ENCODE measurements at places on chromosomes 3 and 15.
A peak's percentile ranks its signal among the peaks of the same experiment; 100 is the strongest.

GRCh38 chr3:190101320-190102011, 19.2 kb downstream of the P3H2 start:
- no peak for DNase-seq
- H3K27me3 ChIP-seq: peaks cover 6% of the 10 kb centered on the region
- H3K27ac ChIP-seq: no peak overlapping the region
- no peaks in the 10 kb centered on the region for H3K4me1 ChIP-seq
- no peak overlapping the region for H3K4me3 ChIP-seq

DNA sequence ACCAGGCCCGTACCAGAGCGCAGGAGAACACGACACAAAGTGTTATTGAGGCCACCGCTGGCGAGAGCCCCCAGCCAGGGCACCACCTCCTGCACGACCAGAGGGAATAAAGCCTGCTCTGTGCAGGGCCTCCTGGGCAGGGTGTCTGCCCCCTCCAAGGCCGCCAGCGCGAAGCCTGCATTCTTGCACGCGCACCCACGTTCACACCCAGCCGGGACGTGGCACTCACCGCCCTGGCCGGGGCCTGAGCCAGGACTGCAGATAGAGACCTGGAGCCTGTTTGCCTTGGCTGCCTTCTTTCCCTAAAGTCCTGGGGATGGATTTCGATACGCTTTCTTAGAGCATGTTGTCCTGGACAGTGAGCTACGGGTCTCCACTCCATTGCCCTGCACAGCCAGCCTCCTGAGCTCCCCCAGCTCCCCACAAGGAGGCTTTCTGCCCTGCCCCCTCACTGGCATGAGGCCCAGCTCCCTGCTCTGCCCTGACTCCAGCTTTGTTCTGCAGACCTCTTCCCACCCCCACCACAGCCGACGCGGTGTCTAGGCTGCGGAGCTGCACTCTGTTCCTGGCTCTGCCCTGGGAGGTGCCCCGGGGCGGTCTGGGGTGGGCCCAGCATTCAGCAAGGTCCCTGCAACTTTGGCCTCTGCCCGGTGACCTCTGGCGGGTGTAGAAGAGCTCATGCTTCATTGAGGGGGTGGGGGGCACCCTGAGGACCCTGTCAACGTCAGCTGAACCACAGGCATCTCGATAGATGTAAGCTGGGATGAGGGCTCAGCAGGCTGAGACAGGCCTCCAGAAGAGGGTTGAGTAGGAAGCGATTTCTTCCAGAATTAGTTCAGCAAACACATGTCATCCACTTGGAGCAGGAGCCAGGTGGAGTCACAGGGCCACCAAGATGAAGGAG, 145.0 kb downstream of the LRRK1 start:
- H3K4me1 ChIP-seq: no peaks in the 10 kb centered on the region
- H3K4me3 ChIP-seq: no peak overlapping the region
- no peak for DNase-seq
- no peak overlapping the region for H3K27ac ChIP-seq
- no peaks in the 10 kb centered on the region for H3K27me3 ChIP-seq
- no peaks in the 10 kb centered on the region for H3K36me3 ChIP-seq

- DNase-seq: no peak
- H3K27ac ChIP-seq: peak overlapping the region; percentile 78
- no peak overlapping the region for H3K4me3 ChIP-seq
- H3K36me3 ChIP-seq: peaks cover 32% of the 10 kb centered on the region
- no peaks in the 10 kb centered on the region for H3K27me3 ChIP-seq
Measured at GRCh38 chr3:45988362-45988761, 7.3 kb downstream of the FYCO1 start.

GRCh38 chr3:131729643-131730017, 226.9 kb upstream of the MRPL3 start:
- no peaks in the 10 kb centered on the region for H3K36me3 ChIP-seq
- peaks cover 21% of the 10 kb centered on the region for H3K4me1 ChIP-seq
- no peak for DNase-seq
- peaks cover 14% of the 10 kb centered on the region for H3K27me3 ChIP-seq

DNA sequence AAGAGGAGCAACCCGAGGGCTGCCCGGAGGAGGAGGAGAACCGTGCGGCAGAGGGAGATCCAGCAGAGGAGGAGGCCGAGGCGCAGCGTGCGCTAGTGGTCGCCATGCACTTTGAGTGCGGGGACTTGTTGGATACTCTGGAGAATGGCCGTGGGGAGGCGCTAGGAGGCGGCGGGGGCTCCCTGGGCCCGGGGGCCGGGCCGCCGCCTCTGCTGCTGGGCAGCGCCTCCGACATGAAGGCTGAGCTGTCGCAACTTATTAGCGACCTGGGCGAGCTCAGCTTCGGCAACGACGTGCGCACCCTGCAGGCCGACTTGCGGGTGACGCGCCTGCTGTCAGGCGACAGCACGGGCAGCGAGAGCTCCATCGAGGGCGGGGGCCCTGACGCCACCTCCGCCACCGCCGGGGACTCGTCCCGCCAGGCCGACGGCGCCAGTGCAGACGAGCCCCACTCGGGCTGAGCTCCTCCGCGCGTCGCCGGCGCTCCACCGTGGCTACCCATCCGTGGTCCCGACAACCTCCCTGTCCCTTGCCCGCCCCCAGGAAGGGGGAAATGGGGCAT, 2.0 kb downstream of the FAM43A start:
- peaks cover 2% of the 10 kb centered on the region for H3K36me3 ChIP-seq
- H3K27me3 ChIP-seq: peaks cover 8% of the 10 kb centered on the region
- peaks cover 59% of the 10 kb centered on the region for H3K4me1 ChIP-seq
- DNase-seq: peak; percentile 87
- H3K27ac ChIP-seq: peak overlapping the region; percentile 71
- peak overlapping the region; percentile 91 for H3K4me3 ChIP-seq

DNA sequence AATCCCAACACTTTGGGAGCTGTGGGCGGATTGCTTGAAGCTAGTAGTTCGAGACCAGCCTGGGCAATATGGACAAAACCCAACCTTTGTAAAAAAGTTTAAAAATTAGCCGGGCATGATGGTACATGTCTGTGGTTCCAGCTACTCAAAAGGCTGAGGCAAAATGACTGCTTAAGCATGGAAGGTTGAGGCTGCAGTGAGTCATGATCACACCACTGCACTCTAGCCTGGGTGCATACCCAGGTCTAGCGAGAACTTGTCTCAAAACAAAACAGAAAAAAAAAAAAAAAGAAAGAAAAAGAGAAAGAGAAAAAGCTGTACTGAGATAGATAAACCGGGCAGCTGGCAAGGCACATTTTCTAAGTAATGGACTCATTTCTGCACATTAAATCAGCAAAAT, 10.6 kb downstream of the ARPP19 start:
- no peaks in the 10 kb centered on the region for H3K27me3 ChIP-seq
- H3K27ac ChIP-seq: peak overlapping the region; percentile 97
- peaks cover 25% of the 10 kb centered on the region for H3K36me3 ChIP-seq
- peaks cover 72% of the 10 kb centered on the region for H3K4me1 ChIP-seq
- peak; percentile 84 for DNase-seq
- H3K4me3 ChIP-seq: peak overlapping the region; percentile 37

DNA sequence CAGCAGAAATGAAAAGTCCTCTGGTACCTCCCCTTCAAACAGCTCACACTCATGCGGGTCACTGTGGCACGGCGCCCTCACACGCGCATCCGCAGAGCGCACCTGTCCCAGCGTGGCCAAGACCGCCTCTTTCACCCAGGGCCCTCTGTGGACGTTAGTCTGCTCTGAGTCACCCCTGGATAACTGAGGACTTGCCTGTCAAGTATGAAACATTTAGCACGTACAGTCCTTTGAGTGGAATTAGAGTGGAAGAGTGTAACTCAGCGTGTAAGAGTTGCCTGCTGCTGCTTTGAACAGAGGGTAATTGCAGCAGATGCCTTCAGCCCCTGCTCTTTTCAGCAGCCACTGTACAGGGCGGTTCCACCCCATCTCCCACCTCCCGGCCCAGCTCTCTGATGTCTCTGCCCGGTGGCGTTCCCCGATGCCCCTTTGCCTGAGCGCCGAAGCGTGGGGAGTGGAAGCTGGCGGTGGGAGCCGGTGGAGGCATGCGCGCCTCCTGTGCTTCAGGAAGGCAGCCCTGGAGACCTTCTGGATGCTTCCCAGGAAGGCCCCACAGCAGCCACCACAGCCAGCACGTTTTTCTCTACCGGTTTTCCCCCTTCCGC, 23.0 kb downstream of the CPN2 start:
- no peak overlapping the region for H3K4me3 ChIP-seq
- peak; percentile 54 for DNase-seq
- peaks cover 13% of the 10 kb centered on the region for H3K27me3 ChIP-seq
- H3K36me3 ChIP-seq: no peaks in the 10 kb centered on the region
- H3K4me1 ChIP-seq: peaks cover 4% of the 10 kb centered on the region
- H3K27ac ChIP-seq: no peak overlapping the region

DNA sequence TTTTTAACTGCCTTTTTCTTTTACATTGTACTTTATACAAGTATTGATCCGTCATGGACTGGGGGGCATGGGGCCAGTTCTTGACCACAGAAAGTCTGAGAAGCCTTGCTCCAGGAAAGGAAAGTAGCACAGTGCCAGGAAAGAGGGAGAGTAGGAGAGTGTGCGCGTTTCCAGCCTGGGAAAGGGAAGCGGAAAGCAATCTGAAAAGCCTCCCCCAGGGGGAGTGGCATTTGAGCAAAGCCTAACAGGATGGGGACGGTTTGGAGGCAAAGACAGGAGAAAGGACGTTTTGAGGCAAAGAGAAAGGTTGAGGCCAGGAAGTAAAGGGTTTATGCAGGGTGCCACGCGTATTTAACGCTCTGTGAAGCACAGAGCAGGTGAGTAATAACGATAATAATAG, 116.9 kb downstream of the RORA start:
- H3K36me3 ChIP-seq: no peaks in the 10 kb centered on the region
- H3K27ac ChIP-seq: no peak overlapping the region
- DNase-seq: no peak
- H3K4me1 ChIP-seq: no peaks in the 10 kb centered on the region

- peak overlapping the region; percentile 24 for H3K27ac ChIP-seq
- H3K4me1 ChIP-seq: peaks cover 50% of the 10 kb centered on the region
- H3K27me3 ChIP-seq: no peaks in the 10 kb centered on the region
- DNase-seq: no peak
Measured at GRCh38 chr3:156668073-156668763, 6.2 kb upstream of the TIPARP start.

GRCh38 chr3:156304406-156304805, 184.0 kb downstream of the KCNAB1 start:
- no peaks in the 10 kb centered on the region for H3K4me1 ChIP-seq
- H3K4me3 ChIP-seq: no peak overlapping the region
- peaks cover 3% of the 10 kb centered on the region for H3K27me3 ChIP-seq
- no peak for DNase-seq

GRCh38 chr15:39785139-39785538, 2.5 kb upstream of the FSIP1 start:
- no peaks in the 10 kb centered on the region for H3K27me3 ChIP-seq
- DNase-seq: no peak
- no peak overlapping the region for H3K27ac ChIP-seq
- H3K36me3 ChIP-seq: no peaks in the 10 kb centered on the region
- no peak overlapping the region for H3K4me3 ChIP-seq

DNA sequence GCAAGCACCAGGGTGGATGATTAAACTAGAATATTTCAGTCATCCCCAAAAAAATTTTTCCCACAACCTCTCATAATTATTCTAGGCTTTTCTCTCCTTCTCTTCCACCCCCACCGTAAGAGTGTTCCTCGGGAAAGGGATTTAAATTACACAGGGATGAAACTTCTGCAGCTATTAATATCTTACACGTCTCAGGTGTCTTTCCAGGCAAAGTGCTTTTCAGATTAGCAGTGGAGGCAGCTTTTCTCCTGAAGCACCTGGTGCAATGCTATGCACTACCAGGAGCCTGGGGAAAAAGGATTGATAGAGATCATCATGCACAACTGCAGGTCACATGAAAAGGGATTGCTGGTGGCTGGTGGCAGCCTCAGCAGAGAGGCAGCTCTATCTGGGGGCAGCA, 250.4 kb downstream of the NTRK3 start:
- H3K27me3 ChIP-seq: no peaks in the 10 kb centered on the region
- H3K27ac ChIP-seq: no peak overlapping the region
- H3K36me3 ChIP-seq: no peaks in the 10 kb centered on the region
- no peak for DNase-seq
- H3K4me1 ChIP-seq: no peaks in the 10 kb centered on the region
- no peak overlapping the region for H3K4me3 ChIP-seq

DNA sequence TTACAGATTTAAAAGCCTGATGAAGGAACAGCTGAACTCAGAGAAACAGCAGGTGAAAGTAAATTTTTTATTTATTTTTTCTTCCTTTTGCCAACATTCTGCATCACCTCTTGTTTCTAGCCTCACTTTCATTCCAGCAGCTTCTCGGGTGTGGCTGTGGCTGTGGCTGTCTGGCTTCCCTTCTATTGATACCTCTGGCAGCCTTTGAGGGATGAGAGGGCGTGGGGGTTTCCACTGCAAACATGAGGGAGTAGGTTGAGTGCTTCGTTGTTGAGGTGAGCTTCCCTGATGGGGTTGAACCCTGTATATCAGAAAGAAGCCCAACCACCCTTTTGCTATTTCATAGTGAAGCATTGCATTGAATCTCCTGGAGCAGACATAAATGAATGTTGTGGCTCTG, 6.2 kb upstream of the TMC3 start:
- no peak overlapping the region for H3K4me3 ChIP-seq
- H3K4me1 ChIP-seq: peaks cover 4% of the 10 kb centered on the region
- H3K36me3 ChIP-seq: no peaks in the 10 kb centered on the region
- no peak overlapping the region for H3K27ac ChIP-seq
- no peak for DNase-seq

- H3K36me3 ChIP-seq: no peaks in the 10 kb centered on the region
- H3K27me3 ChIP-seq: peaks cover 3% of the 10 kb centered on the region
- DNase-seq: no peak
- H3K27ac ChIP-seq: no peak overlapping the region
Measured at GRCh38 chr3:130117933-130118332, 36.3 kb downstream of the ALG1L2 start.

GRCh38 chr3:174540116-174540908, 318.8 kb upstream of the NAALADL2 start:
- H3K4me3 ChIP-seq: no peak overlapping the region
- H3K36me3 ChIP-seq: no peaks in the 10 kb centered on the region
- no peaks in the 10 kb centered on the region for H3K27me3 ChIP-seq
- no peaks in the 10 kb centered on the region for H3K4me1 ChIP-seq
- DNase-seq: no peak

- peaks cover 14% of the 10 kb centered on the region for H3K36me3 ChIP-seq
- DNase-seq: no peak
- H3K4me1 ChIP-seq: no peaks in the 10 kb centered on the region
- no peak overlapping the region for H3K27ac ChIP-seq
Measured at GRCh38 chr15:80170596-80170995, 17.8 kb downstream of the FAH start.

DNA sequence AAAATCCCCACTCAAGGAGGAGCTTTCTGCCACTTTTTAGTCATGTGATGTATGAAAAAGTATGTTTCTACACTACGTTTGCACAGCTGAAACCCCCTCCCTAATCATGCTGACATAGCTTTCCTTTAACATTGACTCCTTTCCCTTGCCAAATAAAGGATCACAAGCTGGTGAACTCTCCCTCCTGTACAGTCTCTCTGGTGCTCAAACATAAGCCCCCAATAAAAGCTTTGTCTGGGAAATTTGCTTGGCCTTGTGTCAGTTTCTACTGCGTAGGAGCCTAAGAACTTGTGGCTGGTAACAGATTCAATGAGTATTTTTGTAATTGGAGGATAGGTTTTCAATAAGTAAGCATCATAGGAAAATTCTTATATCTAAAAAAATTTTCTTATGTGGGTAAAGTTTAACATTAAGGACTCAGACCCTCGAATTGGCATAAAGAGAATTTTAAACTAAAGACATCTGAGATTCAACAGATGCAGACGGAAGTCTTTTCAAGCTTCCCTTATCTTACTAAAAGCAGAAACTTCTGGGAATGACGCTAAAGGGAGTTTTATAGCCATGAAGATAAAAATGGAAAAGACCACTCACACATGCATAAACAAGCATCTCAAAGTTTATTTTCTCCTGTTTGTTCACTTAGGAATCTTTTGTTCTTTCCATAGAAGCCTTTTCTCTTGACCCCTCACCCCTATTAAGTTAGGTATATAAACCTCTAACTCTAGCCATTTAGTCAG, 44.1 kb upstream of the P2RY1 start:
- no peaks in the 10 kb centered on the region for H3K4me1 ChIP-seq
- no peak overlapping the region for H3K27ac ChIP-seq
- no peaks in the 10 kb centered on the region for H3K36me3 ChIP-seq
- H3K4me3 ChIP-seq: no peak overlapping the region
- DNase-seq: no peak
- no peaks in the 10 kb centered on the region for H3K27me3 ChIP-seq
